ENCODE measurements at places on chromosomes 2 and 18. TPM values are rescaled to one million over a fixed set of nuclear protein-coding genes. Genes with fewer than 3 reads are reported as not detected.

Gene KCNIP3
- not detected for total RNA-seq

Gene FOXI3
- total RNA-seq: not detected

Gene SLC9A4
- total RNA-seq: not detected

Gene ZSWIM2
- not detected for total RNA-seq

Gene ANAPC1
- total RNA-seq: 101 TPM

Gene SIX3
- total RNA-seq: not detected

Gene UGT1A3
- total RNA-seq: not detected

GRCh38 chr2:166180951-166181812 lies 53.4 kb upstream of the SCN1A start:
- DNase-seq: peak; percentile 80

DNA sequence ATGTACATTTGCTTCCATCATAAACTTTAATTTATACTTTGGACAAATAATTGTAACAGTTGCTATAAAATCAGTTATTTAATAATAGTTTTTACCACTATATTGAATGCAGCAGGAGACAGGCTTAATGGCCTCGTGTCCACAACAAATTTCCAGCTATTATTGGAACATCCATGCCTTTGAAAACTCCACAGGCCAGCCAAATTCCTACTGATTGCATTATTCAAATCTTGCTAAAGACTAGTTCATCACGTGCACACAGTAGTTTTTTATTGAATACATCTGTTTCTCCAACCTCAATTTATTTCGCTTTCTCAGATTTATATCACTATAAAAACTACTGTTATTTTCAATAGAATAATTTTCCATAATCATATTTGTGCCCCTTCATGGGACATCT lies 18.4 kb upstream of the PTPRM start:
- no peak for DNase-seq

GRCh38 chr2:161250864-161251436 lies 57.3 kb upstream of the PSMD14 start:
- peak; percentile 89 for DNase-seq

DNA sequence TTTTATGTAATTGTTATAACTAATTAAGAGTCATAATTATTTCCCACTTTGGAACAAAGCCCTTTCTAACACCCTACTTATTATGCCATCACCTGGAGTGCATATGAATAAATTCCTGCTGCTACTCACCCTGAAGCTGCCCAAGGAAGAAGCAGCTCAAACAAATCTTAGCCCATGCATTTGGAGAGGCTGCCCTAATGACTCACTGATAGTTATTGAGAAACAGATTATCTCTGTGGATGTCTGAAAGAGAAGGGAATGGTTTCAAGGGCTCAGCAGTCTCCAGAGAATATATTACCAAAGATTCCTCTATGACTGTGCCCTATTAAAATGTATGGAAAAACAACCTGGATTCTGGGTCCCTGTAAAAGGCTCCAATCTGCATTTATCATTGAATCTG lies 81.0 kb downstream of the GPR39 start:
- no peak for DNase-seq

GRCh38 chr18:10924290-10924689 lies 225.1 kb downstream of the PIEZO2 start:
- no peak for DNase-seq

- peak; percentile 94 for DNase-seq
Measured at GRCh38 chr2:46650556-46651001, 171.2 kb downstream of the TMEM247 start.

DNA sequence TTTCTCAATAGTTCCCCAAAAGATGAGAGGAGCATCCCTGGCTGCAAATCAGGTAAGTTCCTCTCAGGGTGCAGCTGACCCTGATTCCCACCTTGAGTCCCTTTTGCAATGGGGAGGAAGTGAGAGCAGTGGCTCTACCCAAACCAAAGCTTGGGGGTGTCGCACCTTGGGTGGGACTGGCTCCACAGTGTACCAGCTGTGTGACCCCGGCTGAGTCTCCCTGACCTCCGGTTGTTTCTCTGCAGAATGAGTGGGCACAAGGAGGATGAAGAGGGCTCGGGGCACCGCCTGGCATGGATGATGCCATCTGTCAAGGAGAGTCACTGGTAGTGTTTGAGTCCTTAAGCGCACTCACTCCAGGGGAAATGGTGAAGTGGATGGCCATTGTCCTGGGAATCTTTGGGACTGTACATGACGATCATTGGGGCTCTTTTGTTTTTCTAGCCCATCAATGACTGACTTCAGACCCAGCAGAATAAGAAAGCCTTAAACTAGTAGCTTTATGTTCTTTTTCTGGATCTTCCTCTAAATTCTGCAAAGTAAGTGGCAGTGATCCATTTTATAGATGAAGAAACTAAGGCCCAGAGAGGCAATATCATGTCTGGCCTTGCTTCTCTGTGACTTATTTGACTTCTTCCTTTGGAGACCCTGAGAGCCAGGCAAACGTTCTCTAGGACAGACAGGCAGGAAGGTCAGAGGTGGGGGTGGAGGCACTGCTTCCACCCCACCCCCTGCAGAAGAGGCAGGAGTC lies 106.3 kb upstream of the ST3GAL5 start:
- no peak for DNase-seq

GRCh38 chr2:149616681-149617456 lies 29.3 kb upstream of the MMADHC start:
- DNase-seq: no peak

DNA sequence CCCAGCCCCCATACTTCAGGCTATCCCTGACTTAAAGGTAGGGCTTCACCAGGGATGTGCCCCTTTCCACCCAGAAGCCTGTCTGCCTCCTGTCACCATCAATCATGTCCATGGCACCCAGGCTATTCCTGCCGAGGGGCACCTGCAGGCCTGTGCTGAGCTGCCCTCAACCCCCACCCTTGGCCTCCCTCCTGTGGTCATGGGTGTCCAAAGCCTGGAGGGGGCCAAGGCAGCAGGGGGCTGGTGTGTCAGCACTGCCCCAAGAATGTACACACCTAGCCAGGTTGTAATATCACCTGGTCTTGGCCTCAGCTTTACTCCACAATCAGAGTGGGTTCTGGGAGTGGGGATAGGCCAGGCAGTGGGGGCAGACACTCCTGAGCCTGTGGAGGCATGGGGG lies 69.3 kb downstream of the SUCLG1 start:
- no peak for DNase-seq

GRCh38 chr2:138239902-138240491 lies 261.6 kb upstream of the SPOPL start:
- no peak for DNase-seq

DNA sequence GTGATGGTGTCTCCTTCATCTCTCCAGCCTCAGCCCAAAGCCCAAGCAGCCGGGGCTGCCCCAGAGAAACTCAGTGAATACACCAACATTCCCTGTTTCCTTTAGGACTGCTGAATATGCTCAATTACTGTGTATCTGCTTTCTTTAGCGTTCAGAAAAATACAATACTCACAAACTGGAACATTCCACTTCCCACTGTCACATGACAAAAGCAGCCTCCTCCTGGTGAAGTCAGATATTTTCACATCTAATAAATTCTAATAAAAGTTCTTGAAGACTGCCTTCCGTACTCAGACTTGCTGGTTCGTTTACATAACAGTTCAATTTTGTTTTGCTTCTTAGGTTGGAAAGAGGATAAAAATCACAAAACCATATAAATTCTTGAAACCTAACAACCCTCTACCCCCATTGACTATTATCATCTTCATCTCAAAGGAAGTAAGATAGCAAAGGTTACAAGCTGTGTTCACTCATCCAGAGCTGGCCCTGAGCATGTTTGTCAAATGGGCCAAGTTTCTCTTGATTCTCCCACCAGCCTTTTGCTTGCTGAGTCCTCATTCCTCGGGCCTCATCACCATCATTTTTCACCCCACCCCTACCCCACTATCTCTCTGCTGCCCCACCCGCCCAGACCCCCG lies 190.8 kb upstream of the HNRNPA3 start:
- no peak for DNase-seq

- DNase-seq: no peak
Measured at GRCh38 chr18:44918142-44918476, 237.4 kb downstream of the SETBP1 start.

Data from Karpas-422 (cell line).